ENCODE measurements at places on chromosomes 3 and 15.

DNA sequence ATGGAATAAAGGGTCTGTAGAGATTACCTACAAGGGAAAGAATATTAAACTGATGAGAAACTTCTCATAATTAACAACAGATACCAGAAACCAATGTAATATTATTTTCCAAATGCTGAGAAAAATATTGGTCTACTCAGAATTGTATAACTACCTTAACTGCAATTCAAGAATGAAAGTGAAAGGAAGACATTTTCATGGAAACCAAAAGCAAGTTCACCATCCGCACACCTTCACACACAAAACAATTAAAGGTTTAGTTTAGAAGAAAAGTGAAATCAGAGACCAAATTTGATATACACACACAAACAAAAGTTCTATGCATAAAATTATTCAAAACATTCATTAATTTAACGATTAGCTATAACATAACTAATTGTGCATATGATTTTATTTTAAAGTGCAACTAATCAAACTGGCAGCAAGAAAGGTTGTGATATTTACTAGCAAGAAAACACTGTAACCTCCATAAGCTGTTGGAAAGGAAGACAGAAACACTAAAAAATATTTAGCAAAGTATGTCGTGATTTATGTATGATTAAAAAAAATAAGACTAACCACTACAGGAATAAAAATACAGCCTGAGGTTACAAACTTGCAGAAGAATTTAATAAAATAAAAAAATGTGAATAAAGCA lies 395.5 kb downstream of the FGF12 start:
- DNase-seq = no peak

DNA sequence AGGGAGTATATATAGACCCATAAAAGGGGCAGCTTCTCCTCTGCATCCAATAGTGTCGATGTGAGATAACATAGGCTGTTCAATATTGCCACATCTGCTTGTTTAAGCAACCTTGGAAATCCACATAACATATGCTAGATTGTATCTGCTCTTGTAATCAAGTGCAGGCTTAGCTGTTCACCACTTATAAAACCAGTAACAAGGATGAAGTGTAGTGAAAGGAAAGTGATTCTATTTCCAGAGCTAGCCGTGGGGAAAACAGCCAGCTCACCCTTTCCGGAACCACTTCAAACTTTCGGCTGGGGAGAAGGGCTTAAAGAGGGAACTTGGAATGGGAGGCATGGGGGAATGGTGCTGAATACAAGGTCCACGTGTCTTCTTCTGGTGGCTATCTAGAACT lies 204.0 kb downstream of the TAFA4 start:
- DNase-seq = no peak

DNA sequence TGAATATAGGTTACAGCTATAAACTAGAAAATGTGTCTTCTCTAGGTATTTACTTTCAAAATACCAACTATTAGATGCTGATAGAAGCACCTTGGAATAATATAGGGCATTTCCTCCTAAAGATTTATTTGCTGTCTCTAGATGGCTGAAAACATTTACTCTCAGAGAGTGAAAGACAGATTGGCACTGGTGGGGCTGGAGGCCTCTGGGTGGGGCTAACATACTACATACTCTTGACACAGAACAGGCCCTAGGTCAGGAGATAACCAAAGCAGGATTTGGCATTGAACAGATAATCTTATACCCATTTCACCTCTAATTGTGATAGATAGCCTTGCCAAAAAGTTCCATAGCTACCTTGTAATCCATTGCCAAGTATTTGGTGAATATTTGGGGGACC lies 253.3 kb upstream of the TBC1D5 start:
- DNase-seq = no peak

- DNase-seq = no peak
Measured at GRCh38 chr3:52532838-52533622, 627 bp downstream of the NT5DC2 start.

- no peak for DNase-seq
Measured at GRCh38 chr15:89136818-89137772, 48.8 kb downstream of the ABHD2 start.

Measured in NCI-H1417 treated with DMSO at 0.1 percent for 48 hours (cell line).